ENCODE measurements at places on chromosomes 6 and 20. TPM values are rescaled to one million over a fixed set of nuclear protein-coding genes. Genes with fewer than 3 reads are reported as not detected.

GRCh38 chr6:137927777-137928218, 60.7 kb downstream of the TNFAIP3 start:
- no peak for ATAC-seq
- H3K27ac ChIP-seq = no peak overlapping the region
- no peaks in the 10 kb centered on the region for H3K36me3 ChIP-seq
- H3K4me1 ChIP-seq = no peaks in the 10 kb centered on the region

- no peaks in the 10 kb centered on the region for H3K27me3 ChIP-seq
- H3K4me1 ChIP-seq = peaks cover 15% of the 10 kb centered on the region
- H3K36me3 ChIP-seq = no peaks in the 10 kb centered on the region
- no peak for ATAC-seq
- no peak overlapping the region for H3K4me3 ChIP-seq
These were observed 28.6 kb downstream of the MYLIP start for GRCh38 chr6:16157492-16157891.

DNA sequence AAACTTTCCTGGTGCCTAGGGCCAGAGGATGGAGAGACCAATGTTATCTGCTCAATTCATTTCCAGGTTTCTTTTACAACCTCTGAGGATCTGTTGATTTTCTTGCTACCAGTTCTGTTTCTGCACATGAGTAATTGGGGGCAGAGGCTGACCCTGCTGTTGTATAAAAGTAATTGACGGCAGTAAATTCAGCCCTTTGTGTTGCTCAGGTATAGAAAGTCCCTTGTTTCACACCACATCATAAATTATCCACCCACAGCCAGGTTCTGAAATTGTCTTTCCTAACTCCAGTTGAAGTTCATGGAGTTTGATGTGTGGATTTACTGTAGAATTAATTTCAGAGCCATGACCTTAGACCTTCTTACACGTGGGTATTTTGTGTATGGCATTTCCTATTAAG, 107.4 kb upstream of the GRIK2 start:
- H3K36me3 ChIP-seq = no peaks in the 10 kb centered on the region
- H3K27me3 ChIP-seq = no peaks in the 10 kb centered on the region
- H3K4me1 ChIP-seq = no peaks in the 10 kb centered on the region
- H3K4me3 ChIP-seq = no peak overlapping the region
- no peak for ATAC-seq
- H3K27ac ChIP-seq = no peak overlapping the region

DNA sequence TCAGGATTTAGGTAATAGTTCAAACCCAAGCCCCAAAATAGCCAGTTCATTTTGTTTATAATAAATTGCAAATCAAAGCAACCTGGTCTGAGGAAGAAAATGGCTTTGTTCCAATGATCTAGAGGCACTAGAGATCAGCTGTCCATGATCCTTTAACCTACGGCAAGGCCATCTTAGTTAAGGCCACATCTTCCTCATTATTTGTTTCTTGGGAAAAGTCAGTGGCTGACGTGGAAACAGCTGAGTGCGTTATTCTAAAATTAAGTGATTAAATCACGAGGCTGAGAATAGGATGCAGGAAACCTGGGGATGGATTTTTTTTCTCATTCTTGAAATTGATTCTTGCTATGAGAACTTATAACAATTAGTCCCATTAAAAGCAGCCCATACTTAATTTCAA, 10.1 kb upstream of the TENT5A start:
- H3K36me3 ChIP-seq = no peaks in the 10 kb centered on the region
- H3K27me3 ChIP-seq = no peaks in the 10 kb centered on the region
- no peak overlapping the region for H3K27ac ChIP-seq
- ATAC-seq = no peak
- H3K4me3 ChIP-seq = no peak overlapping the region

DNA sequence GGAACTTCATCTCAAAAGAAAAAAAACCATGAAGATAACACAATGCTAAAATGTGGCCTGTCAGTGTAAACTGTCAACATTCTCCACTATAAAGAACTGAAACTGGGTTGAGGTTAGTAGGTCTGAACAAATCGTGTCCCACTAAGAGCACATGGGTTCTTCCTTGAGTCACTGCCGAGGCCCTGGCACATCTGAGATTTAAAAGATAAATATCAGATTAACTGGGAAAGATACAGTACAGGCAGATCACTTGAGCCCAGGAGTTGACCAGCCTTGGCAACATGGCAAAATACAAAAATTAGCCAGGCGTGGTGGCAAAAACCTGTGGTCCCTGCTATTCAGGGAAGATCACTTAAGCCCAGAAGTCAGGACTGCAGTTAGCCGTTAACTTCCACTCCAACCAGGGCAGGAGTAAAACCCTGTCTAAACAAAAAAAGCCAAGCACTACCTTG, 5.6 kb downstream of the EEF1A1 start:
- H3K27me3 ChIP-seq = no peaks in the 10 kb centered on the region
- no peak overlapping the region for H3K4me3 ChIP-seq
- ATAC-seq = no peak
- H3K36me3 ChIP-seq = no peaks in the 10 kb centered on the region
- H3K27ac ChIP-seq = peak overlapping the region; percentile 56
- H3K4me1 ChIP-seq = peaks cover 30% of the 10 kb centered on the region

GRCh38 chr6:48109944-48110343, 1.1 kb downstream of the PTCHD4 start:
- no peaks in the 10 kb centered on the region for H3K4me1 ChIP-seq
- H3K4me3 ChIP-seq = no peak overlapping the region
- no peaks in the 10 kb centered on the region for H3K36me3 ChIP-seq
- ATAC-seq = no peak
- H3K27me3 ChIP-seq = no peaks in the 10 kb centered on the region
- H3K27ac ChIP-seq = no peak overlapping the region

DNA sequence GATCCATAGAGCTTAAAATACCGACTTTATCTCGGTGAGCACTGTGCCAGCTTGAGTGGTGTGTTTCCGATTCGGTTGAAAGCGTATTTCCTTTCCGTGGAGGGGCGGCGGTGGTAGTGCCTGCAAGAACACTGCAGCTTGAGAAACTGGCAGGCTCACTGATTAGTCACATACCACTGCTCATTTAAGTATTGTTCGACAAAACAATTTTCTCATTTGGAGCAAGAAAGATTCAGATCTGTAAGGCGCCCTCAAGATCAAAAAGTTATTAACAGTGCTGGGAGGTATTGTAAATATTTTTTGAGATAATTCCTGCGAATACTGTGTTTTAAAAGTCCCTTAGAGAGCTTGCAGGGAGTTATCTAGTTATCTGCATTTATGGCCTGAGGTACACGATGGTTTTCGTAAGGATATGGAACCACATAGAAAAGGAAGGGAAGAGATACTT, 1.3 kb downstream of the MAPK14 start:
- no peaks in the 10 kb centered on the region for H3K4me1 ChIP-seq

- no peak overlapping the region for H3K27ac ChIP-seq
- H3K4me1 ChIP-seq = no peaks in the 10 kb centered on the region
- no peaks in the 10 kb centered on the region for H3K27me3 ChIP-seq
- no peak for ATAC-seq
These were observed 135.6 kb upstream of the PTPRK start for GRCh38 chr6:128655978-128656498.

GRCh38 chr20:62117658-62118057, 4.6 kb upstream of the LSM14B start:
- no peak overlapping the region for H3K27ac ChIP-seq
- H3K36me3 ChIP-seq = no peaks in the 10 kb centered on the region
- ATAC-seq = no peak
- H3K4me1 ChIP-seq = no peaks in the 10 kb centered on the region
- no peak overlapping the region for H3K4me3 ChIP-seq
- H3K27me3 ChIP-seq = peaks cover 57% of the 10 kb centered on the region

DNA sequence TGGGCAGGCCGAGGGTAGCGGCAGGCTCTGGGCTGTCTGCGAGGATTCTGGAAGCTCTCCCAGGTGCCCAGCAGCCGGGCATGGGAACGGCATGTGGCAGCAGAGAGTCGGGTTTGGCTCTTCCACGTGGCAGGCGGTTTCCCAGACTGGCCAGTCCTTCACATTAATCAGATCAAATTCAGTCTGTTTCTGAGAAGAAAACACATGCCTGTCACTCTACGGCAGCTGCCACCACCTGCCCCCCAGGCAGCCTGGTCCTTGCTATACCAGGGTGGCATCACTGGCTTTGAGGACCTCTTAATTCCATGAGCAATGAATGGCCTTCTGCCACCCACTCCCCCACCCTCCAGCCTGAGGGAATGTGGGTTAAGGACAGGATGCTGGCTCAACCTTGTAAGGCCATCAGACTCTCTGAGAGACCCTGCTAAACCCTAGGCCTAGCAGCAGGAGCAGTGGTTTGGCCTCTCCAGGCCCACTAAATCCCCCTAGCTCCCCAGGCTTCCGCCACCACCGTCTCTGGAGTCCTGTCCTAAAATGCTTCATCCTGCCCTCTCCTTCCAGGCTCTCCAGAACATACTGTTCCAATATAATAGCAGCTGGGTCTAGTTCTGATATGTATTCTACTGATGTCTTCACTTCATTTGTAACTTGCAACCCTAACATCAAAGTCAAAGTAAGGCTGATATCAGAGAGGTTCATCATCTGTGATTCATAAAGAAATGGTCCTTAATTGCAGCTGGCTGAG, 47.8 kb downstream of the PLCG1 start:
- no peak overlapping the region for H3K27ac ChIP-seq
- H3K4me1 ChIP-seq = no peaks in the 10 kb centered on the region
- no peak overlapping the region for H3K4me3 ChIP-seq
- ATAC-seq = no peak

- no peak for ATAC-seq
- H3K27ac ChIP-seq = no peak overlapping the region
- no peaks in the 10 kb centered on the region for H3K36me3 ChIP-seq
- H3K27me3 ChIP-seq = no peaks in the 10 kb centered on the region
- H3K4me3 ChIP-seq = no peak overlapping the region
These were observed 13.6 kb upstream of the RIPOR3 start for GRCh38 chr20:50704971-50705370.

DNA sequence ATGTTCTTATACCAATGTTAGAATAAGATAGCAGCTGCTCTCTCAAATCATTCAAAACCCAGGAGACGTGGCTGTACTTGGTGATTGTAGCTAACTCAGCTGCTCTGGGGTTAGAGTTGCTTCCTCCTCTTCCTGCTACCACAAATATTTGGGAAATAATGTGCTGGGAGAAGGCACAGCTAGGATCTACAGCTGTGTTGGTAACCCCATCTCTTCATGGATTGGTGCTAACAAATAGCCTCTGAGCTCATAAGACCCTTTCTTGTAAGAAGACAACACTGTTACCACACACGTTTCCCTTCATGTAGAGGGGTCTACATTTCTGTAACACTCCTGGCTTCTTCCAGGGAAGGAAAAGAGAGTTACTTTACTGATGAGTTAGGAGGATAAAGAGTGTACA, 911.0 kb upstream of the CITED2 start:
- no peaks in the 10 kb centered on the region for H3K27me3 ChIP-seq
- no peak for ATAC-seq
- no peaks in the 10 kb centered on the region for H3K36me3 ChIP-seq
- H3K4me1 ChIP-seq = no peaks in the 10 kb centered on the region

GRCh38 chr6:152267967-152268845, 369.0 kb downstream of the SYNE1 start:
- H3K36me3 ChIP-seq = no peaks in the 10 kb centered on the region
- no peak for ATAC-seq
- peak overlapping the region; percentile 47 for H3K27ac ChIP-seq
- no peak overlapping the region for H3K4me3 ChIP-seq
- H3K4me1 ChIP-seq = peaks cover 37% of the 10 kb centered on the region

DNA sequence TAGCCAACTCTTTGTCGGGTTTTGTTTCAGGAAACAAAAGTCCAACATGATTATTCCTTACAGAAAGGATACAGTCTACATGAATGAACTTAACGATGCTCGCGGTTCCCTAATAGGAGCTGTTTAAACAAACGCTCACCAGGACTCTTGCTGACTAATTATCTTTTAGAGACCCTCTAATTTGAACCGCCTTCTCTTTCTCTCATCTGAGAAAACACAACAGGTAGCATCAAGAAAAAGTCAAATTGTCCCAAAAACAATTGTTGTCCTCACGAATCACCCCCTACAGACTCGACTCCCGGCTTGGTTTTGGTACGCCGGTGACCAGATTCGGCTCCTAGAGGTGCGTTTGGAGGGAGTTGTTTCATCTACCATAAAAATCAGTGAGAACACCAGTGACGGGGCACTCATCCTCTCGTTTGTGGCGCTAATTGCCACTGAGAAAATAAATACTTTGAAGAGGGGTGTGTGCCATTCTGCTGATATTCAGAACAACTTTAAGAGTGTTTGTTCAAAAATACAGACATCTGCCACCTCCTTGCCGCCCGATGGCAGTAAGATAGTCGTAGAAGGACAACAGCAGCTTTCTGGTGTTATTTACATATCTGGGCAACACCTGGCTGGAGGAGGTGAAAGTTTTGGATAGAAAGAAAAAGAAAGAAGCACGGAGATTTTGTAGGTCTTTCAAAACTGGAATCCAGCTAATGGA, 1.1 kb upstream of the SIM1 start:
- ATAC-seq = no peak
- no peak overlapping the region for H3K4me3 ChIP-seq
- no peaks in the 10 kb centered on the region for H3K36me3 ChIP-seq

DNA sequence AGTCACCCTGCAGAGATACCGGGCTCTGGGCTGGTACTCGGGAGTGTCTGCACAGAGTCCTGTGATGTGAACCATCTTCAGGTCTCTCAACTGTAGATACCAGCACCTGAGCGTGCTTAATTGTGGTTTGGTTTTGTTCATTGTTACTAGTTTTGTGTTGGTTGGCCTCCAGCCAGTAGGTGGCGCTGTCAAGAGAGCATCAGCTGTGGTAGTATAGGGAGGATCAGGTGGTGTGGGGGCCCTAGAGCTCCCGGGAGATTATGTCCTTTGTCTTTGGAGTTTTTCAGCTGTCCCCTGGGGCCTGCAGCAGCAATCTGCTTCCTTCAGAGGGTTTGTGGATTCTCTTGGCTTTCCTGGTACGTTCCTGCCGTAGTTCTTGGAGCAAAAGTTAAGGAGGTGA, 67.9 kb downstream of the CDYL start:
- no peak for ATAC-seq
- no peak overlapping the region for H3K27ac ChIP-seq
- H3K27me3 ChIP-seq = no peaks in the 10 kb centered on the region
- peaks cover 3% of the 10 kb centered on the region for H3K4me1 ChIP-seq
- H3K4me3 ChIP-seq = no peak overlapping the region

- ATAC-seq = no peak
- peaks cover 4% of the 10 kb centered on the region for H3K4me1 ChIP-seq
- no peak overlapping the region for H3K27ac ChIP-seq
- no peaks in the 10 kb centered on the region for H3K27me3 ChIP-seq
- no peak overlapping the region for H3K4me3 ChIP-seq
- no peaks in the 10 kb centered on the region for H3K36me3 ChIP-seq
These were observed 29.3 kb upstream of the EZR start for GRCh38 chr6:158848490-158848895.

The TRIM15 gene
- not detected for total RNA-seq

The CAGE1 gene
- not detected for total RNA-seq

The MOG gene
- not detected for total RNA-seq

The CNKSR3 gene
- 12.9 TPM for total RNA-seq

The PDE10A gene
- total RNA-seq = 2.5 TPM

Measured in gastroesophageal sphincter (tissue), 4 donors.